ENCODE measurements at places on chromosomes 3 and 15.

DNA sequence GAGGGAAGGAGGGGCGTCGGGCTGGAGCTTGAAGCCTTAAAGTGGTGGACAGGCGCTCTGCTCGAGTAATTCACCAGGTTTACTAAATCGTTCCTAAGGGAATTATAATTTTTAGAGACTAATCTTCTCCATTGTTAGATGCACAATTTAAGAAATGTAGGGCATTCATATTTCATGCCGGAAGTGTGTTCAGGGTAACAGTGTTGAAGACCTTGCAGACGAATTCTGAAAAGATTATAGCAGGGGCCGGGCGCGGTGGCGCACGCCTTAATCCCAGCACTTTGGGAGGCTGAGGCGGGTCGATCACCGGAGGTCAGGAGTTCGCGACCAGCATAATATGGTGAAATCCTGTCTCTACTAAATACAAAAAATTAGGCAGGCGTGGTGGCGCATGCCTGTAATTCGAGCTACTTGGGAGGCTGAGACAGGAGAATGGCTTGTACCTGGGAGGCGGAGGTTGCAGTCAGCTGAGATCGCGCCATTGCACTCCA is 365 bp upstream of the GTF2A2 start:
- no peak for DNase-seq

DNA sequence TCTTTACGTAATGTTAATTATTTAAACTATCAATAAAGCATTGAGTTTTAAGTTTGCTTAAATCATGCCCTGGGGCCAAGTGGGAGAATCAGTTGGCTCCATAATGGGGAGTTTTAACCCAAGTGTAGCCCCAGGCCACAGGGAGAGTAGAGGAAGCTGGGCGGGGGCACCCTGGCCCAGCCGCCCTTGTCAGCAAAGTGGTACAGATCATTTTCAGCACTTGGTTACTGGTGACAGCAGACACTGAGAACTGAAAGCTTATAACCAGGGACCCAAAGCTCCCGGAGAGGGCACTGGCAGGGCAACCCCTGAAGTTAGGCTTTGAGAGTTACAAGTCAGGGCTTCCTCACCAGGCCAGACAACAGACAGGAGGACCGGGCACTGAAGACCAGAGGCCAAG is 90.6 kb downstream of the SEMA5B start:
- no peak for DNase-seq

- DNase-seq, result no peak
Observed at GRCh38 chr15:98646546-98647025, 1.8 kb upstream of the IGF1R start.

- DNase-seq, result no peak
Observed at GRCh38 chr15:39624806-39625205, 43.9 kb downstream of the THBS1 start.

GRCh38 chr15:37093480-37094332 is 6.6 kb downstream of the MEIS2 start:
- no peak for DNase-seq

- no peak for DNase-seq
Observed at GRCh38 chr3:9976721-9977709, 9.6 kb downstream of the EMC3 start.

DNA sequence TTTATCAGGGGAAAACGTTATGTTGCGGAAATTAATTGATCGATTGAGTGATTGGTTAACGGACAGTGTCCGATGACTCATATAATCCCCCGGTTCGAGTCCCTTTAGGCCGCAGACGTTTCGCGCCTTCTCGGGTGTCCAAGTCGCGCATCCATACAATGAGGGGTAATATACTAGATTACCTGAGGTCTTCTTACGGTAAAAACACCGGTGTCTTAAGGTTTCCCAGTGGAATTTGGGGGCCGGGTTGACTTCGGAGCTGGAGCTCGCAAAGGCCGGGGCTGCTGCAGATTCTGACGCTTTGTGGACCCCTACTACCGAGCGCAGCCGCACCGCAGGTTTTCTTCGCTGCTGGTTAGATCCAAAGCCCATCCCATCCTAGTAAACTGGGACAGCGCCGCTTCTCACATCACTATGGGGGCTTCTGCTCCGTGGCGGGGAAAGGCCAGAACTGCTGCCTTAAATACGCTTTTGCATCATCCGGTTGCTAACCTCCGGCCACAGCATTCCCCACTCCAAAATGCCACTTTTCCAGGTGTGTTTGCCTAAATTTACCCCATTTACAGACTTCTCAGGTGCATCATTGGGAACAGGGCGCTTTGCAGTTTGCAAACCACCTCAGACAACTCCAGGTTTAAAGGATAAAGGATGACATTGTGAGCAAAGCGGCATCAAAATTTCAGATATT is 858 bp upstream of the SACM1L start:
- no peak for DNase-seq

GRCh38 chr15:26864664-26865191 is 2.1 kb upstream of the GABRA5 start:
- DNase-seq, result peak; percentile 62

DNA sequence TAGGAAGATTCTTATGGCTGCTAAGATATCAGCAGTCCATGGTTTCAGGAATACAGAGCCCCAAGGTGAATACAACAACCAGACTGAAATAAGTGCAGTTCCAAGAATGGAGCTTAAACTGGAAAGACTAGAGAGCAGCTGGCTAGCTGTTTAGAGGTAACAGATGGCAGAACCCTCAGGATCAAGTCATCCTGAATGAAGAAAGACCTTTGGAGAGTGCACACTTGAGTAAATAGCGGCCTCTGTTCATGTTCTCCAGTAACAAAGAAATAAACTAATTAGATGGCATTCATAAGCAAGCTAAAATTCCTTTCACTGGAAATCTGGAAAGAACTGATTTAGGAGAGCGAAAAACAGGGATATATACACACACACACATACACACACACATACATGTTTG is 968.4 kb downstream of the FHIT start:
- DNase-seq, result no peak

GRCh38 chr3:18223571-18223970 is 201.6 kb downstream of the SATB1 start:
- no peak for DNase-seq

- DNase-seq, result no peak
Observed at GRCh38 chr15:78603467-78603866, 17.3 kb downstream of the CHRNA3 start.

DNA sequence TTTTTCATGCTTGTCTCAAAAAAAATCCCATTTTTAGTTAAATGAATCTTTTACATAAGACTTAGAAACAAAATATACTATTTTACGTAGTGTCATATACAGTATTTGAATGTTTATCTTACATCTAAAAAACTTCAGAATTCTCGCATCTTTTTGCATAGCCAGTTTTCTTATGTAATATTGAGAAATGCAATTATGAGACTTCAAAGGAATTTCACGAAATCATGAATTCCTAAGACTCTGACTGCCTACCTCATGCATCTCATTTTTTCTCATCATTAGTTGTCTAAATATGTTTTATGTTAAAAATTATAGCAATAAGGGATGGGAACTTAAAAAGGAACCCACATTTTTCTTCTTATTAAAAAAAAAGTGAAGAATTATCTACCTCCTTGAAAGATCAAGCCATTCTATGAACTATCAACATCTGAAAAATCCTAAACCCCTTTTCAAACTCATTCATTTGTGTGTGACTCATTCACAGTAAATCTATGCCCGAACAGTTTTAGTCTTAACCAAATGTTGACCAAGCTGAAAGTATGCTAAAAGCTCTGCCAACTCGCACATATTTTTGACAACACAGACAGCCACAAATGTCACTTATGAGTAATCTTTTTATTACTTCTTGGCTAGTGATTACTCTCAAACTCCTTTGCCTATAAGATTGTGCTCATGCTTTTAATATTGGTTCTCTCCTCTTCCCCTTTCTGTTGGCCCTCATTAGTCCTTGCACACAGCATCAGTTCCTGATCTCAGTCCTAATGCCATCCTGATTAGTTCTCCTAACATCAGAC is 115.9 kb downstream of the DCLK3 start:
- no peak for DNase-seq

GRCh38 chr3:115151921-115152320 is 4.8 kb upstream of the ZBTB20 start:
- DNase-seq, result no peak

GRCh38 chr15:94638183-94638582 is 406.8 kb downstream of the MCTP2 start:
- no peak for DNase-seq

GRCh38 chr3:71577011-71577410 is 6.5 kb downstream of the FOXP1 start:
- DNase-seq, result no peak

GRCh38 chr3:107416886-107417285 is 39.6 kb downstream of the CCDC54 start:
- no peak for DNase-seq

GRCh38 chr15:65085990-65086679 is 9.6 kb downstream of the KBTBD13 start:
- no peak for DNase-seq

GRCh38 chr3:10888518-10889090 is 72.6 kb downstream of the SLC6A11 start:
- no peak for DNase-seq

DNA sequence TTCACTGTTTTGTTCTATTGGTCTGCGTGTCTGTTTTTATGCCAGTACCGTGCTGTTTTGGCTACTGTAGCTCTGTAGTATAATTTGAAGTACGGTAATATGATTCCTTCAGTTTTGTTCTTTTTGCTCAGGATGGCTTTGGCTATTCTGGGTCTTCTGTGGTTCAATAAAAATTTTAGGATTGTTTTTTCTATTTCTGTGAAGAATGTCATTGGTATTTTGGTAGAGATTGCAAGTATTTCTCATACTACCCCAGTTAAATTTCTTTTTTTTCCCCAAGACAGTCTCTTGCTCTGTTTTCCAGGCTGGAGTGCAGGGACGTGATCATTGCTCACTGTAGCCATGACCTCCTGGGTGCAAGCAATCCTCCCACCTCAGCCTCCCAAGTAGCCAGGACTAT is 53.4 kb downstream of the STARD9 start:
- DNase-seq, result no peak

- DNase-seq, result no peak
Observed at GRCh38 chr3:46833346-46834300, 29.6 kb downstream of the MYL3 start.

Data from left kidney (tissue), 8 donors.